ENCODE measurements at places on chromosomes 3 and 15.

DNA sequence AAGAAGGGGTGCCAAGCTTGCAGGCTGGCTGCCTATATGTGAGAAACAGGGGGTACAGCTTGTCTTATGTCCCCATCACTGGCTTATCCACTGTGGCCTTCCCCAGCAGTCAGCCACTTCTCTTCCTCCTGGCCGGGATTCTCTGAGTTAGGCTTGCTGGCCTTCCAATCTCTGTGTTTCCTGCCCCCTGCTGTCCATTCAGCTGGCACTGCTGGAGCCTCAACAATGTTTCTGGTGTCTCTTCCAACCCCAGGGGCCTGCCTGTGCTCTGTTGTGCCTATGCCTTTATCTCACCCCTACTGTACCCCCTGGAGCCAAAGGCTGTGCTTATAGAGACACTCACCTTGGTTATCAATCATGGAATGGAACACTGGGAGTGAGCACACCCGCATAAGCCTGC is 36.5 kb downstream of the ANAPC13 start:
- DNase-seq: peak; percentile 44

DNA sequence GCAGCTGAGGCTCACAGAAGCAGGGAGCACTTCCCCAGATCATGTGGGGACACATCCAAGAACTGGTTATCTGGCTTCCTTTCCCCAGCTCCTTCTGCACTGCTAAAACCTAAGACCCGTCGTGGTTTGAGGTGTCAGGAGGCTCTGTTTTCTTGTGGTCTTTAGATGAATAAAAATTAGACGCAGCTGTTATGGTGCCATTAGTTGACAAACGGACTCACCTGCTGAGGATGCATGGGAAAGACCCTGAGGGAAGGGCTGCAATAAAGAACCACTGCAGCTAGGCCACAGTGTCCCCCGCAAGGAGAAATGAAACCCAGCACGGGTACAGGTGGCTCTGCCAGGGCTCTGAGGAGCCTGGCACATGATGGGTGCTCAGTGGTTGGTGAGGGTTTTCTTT is 99.4 kb downstream of the IQSEC1 start:
- no peak for DNase-seq

- DNase-seq: no peak
These were observed 52.2 kb downstream of the ABI3BP start for GRCh38 chr3:100941041-100941440.

GRCh38 chr3:52535411-52536111 is 844 bp upstream of the UQCC5 start:
- DNase-seq: no peak

DNA sequence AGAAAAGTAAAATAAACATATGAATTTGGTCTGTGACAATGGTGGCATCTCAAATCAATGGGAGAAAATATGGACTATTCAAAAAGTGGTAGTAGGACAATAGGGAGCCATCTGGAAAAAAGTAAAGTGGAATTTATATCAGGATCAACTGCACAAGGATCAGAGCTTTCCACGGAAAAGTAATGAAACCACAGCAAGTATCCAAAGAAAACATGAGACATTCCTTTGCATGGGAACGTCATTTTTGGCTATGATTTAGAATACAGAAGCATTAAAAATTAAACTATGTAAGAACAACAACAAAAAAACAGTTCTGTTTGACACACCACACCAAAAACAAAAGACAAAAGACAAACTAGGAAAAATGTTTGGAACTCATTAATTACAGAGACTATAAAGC is 18.7 kb downstream of the CRBN start:
- no peak for DNase-seq

- no peak for DNase-seq
These were observed 98.3 kb downstream of the MEX3B start for GRCh38 chr15:81947548-81947947.

GRCh38 chr3:186932281-186933181 is 2.2 kb downstream of the ST6GAL1 start:
- no peak for DNase-seq

DNA sequence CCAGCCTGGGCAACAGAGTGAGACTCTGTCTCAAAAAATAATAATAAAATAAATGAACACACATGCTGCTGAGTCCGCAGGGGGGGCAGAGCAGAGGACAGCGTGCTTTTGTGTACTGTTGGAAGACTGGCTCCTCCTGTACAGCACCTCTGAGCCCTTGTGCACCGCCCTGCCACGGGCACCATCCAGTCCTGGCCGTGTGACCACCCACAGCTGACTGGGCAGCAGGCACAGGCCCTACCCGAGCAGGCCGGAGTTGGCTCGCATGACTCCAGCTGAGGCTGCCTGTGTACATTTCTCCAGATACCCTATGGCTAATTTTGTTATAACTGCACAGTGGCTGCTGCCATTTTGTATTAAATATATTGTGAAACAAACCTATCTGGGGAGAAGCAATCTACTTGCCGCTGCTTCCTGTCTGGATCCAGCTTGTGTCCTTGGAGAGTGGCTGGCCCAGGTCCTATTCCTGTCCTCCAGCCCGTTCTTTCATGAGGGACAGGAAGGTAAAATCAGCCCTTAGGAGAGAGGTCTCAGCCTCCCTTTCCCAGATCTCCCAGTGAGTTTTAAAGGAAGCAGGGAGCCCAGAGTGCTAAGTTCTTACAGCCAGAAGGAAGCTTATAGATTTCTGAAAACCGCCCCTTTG is 14.6 kb downstream of the IVD start:
- no peak for DNase-seq

DNA sequence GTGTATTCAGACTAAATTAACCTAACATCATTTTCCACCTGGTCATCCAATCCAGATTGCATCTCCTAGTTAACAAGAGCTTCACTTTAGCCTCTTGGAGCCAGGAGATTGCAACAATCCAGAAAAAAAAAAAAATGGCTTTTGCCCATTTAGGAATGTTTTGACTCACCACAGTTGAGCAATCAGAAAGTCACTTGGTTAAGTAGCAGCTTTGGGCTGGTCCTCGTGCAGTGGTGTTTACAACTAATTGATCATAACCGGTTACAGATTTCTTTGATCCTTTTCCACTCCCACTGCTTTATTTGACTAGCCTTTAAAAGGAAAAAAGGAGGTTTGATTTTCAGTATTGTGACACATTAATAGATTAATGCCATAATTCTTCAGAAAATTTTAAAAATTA is 688.8 kb upstream of the CCDC54 start:
- DNase-seq: no peak

DNA sequence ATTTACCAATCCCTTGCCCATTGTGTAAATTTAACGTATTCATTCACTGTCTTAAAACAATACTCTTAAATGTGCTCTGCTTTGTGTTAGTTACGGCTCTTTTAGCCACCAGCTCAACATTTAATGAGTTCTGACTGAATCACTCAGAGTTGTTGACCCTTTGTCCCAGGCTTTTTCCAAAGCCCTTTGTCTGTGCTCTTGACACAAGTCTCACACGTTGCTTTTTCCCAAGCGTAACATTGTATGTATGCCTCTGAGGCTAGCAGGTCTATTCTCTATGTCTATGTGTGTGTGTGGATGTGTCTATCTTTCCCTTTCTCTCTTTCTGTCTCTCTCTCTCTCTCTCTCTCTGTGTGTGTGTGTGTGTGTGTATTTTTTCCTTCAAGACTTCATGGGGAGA is 435.4 kb upstream of the GOLIM4 start:
- DNase-seq: no peak

DNA sequence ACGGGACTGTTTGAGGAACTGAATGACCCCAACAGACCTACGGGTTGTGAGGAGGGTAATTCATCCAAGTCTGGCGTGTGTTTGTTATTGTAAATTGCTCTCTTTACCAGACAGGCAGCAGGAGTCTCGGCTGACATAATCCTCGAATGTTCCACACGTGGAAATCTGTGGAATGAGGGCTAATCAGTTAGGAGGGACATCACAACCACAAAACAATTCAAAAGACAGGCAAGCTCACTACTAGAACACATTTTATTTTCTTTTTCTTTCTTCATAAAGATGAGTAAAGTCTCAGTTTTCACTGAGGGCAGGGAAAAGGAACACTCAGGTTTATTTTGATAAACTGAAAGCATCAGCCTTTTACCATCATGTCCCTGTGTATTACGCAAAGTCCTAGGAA is 53.8 kb downstream of the GRK7 start:
- DNase-seq: no peak
